Activated naive CD8-positive, alpha-beta T cell treated with anti-CD3 and anti-CD28 coated beads, Interleukin-2, amount 50 U/mL, for 24 hours (primary cell): ENCODE measurements at places on chromosomes 3 and 15.
A peak's percentile ranks its signal among the peaks of the same experiment; 100 is the strongest.

DNA sequence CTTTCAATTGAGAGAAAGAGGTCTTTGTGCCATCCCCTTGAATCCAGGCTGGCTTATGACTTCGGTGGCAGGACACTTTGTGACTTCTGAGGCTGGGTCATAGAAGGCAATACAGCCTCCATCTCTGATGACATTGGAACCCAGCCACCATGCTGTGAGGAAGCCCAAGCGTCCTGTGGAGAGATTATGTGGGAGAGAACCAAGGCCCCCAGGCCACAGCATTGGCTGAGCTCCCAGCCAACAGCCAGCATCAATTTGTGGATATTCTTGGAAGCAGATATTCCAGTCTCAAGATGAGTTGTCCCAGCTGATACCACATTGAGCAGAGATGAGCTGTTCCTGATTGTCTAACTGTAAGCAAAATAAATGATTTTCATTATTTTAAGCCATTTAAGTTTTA is 12.7 kb upstream of the XIRP1 start:
- DNase-seq, result no peak
- H3K4me3 ChIP-seq, result no peak overlapping the region
- no peaks in the 10 kb centered on the region for H3K36me3 ChIP-seq
- peaks cover 6% of the 10 kb centered on the region for H3K27me3 ChIP-seq
- H3K4me1 ChIP-seq, result peaks cover 15% of the 10 kb centered on the region

- no peak overlapping the region for H3K4me3 ChIP-seq
- no peak overlapping the region for H3K27ac ChIP-seq
- peaks cover 4% of the 10 kb centered on the region for H3K27me3 ChIP-seq
These were observed 5.1 kb downstream of the ABI3BP start for GRCh38 chr3:100988080-100988479.

DNA sequence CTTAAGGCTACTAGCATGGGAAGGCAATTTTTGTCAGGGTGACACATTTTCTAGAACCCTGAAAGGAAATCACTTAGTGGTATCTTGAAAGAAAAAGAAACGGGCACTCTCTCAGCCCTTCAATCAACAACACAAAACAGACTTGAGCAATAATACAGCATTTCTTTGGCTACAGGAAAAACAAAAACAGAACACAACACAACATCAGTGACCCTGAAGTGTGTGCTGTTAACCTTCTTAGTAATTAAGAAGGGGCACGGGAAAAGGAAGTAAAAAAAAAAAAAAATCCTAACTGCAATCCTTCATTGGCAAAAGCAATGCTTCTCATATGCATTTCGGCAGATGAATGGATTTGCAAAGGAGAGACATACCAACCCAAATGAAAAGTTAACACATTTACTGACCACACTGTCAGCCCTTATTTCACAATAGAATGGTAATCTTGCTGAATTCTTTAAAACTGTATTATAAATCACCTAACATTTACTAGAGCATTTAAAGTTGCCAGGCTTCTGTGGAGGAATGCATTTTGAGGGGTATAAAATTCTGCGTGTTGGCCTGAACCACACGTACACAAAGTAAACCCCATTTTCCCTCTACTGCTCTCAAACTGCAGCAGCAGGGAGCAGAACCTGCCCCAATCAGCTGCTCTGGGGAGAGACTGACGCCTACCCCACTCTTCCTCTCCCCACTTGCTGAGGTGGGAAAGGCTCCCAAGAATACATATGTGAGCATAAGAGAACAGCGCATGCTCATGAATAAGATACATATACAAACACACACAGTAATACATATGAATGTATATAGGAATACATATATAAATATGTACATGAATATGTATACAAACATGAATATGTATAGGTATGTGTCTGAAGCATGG is 198.5 kb downstream of the FOXP1 start:
- DNase-seq, result no peak
- no peaks in the 10 kb centered on the region for H3K27me3 ChIP-seq
- H3K4me3 ChIP-seq, result peak overlapping the region; percentile 49
- H3K27ac ChIP-seq, result peak overlapping the region; percentile 94
- peaks cover 13% of the 10 kb centered on the region for H3K36me3 ChIP-seq

DNA sequence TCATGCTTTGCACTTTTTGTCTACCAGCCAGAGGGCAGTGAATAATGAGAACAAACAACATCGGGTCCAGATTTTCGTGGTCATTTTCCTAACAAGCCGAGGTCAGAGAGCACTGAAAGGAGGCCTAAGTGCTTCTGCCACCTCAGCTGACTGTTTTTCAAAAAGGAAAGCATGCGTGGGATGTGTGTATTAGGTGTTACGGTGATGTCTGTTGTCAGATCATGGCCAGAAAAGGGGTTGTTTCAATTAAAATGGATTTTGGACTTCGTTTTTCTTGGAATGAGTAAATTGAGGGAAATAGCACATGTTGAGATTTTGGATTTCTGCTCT is 99.5 kb downstream of the APBA2 start:
- H3K4me3 ChIP-seq, result no peak overlapping the region
- peaks cover 3% of the 10 kb centered on the region for H3K36me3 ChIP-seq
- H3K27me3 ChIP-seq, result no peaks in the 10 kb centered on the region
- no peak for DNase-seq

DNA sequence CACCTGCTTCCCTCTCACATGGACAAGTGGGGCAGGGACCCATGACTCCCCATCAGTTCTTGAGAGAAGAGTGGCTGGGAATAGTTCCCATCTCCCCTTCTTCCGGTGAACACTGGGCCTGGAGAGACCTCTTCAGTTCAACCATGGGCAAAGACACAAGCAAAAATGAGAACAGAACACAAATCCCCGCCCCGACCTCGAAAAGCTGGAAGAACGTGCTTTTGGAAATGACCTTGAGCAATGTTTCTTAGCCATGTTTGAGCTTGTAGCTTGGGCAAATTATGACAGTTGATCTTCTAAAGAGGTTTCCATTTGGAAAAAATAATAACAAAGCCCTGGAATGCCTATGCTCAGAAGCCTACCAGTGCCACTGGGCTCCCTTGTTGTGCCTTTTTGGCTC is 59.0 kb downstream of the FAM174B start:
- H3K4me1 ChIP-seq, result peaks cover 2% of the 10 kb centered on the region
- no peaks in the 10 kb centered on the region for H3K36me3 ChIP-seq
- no peak for DNase-seq
- H3K4me3 ChIP-seq, result no peak overlapping the region
- H3K27ac ChIP-seq, result no peak overlapping the region

DNA sequence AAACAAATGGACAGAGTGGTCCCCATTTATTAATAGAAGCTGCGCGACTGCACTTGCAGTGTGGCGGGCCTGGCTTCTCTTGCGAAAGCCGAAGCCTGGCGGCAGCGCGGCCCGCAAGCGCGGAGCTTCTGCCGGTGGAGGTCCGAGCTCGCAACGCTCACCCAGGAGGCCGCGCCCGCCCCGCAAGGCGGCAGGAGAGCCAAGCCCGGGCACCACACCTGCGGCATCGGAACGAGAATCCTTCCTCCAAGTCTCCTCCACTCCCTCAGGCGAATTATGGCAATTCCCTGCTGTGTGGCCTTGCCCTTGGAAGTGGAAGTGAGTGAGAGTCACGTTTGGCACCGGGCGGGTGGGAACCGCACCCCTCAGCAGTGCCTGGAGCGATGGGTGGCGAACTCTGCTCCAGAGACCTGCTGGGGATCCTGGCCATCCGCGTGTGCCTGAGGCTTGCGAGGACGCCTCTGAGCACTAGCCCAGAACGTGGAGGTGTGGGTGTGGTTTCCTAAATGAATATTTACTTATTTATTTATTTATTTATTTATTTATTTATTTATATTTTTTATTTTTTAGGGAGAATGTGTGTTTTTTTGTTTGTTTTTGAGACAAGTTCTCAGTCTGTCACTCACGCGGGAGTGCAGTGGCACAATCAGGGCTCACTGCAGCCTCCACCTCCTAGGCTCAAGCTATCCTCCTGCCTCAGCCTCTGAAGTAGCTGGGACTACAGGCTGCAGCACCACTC is 133.7 kb upstream of the UBE2E1 start:
- H3K4me3 ChIP-seq, result no peak overlapping the region
- no peaks in the 10 kb centered on the region for H3K36me3 ChIP-seq
- no peak for DNase-seq
- H3K4me1 ChIP-seq, result no peaks in the 10 kb centered on the region
- H3K27me3 ChIP-seq, result peaks cover 16% of the 10 kb centered on the region
- H3K27ac ChIP-seq, result no peak overlapping the region

DNA sequence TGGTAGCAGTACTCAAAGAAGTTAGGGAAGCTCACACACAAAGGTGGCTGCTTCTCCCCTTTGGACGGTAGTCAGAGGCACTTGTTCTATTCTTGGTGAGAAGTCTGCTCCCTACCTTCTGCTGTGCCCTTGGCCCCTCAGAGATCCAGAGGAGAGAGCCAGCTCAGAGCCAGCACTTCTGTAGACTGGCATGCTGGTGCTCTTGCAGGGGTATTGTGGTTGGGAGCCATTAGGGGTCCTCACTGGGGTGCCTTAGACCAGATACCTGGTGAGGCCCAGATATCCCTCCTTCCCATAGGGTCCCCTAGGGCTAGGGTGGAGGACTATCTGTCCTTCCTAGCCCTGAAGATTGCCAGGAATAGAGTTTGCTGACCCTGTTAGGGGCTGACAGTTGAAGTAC is 140.6 kb downstream of the EEFSEC start:
- DNase-seq, result no peak
- H3K4me1 ChIP-seq, result peaks cover 45% of the 10 kb centered on the region
- H3K27ac ChIP-seq, result peak overlapping the region; percentile 55
- H3K27me3 ChIP-seq, result no peaks in the 10 kb centered on the region
- H3K4me3 ChIP-seq, result no peak overlapping the region
- H3K36me3 ChIP-seq, result peaks cover 32% of the 10 kb centered on the region

DNA sequence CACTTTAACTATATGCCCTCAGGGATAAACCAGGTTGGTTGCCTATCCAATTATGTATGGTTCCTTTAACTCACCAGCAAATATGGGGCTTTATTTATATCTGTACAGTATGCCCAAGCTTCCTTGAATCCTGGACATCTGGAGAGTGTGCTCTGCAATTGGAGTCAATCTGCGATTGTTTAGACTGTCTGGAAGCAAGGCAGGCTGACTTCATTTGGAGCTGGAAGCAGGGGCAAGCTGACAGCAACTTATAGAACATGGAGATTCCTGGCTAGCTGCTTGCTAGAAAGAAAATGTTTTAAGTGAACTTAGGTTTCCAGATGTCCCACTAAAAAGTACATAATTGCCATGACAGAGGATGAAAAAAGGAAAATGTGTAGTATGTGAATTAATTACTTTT is 63.7 kb upstream of the TPRG1 start:
- no peak for DNase-seq
- no peaks in the 10 kb centered on the region for H3K4me1 ChIP-seq
- no peaks in the 10 kb centered on the region for H3K36me3 ChIP-seq
- no peak overlapping the region for H3K27ac ChIP-seq

GRCh38 chr15:40911141-40911540 is 16.9 kb downstream of the VPS18 start:
- no peaks in the 10 kb centered on the region for H3K27me3 ChIP-seq
- no peak for DNase-seq
- no peaks in the 10 kb centered on the region for H3K36me3 ChIP-seq
- peaks cover 9% of the 10 kb centered on the region for H3K4me1 ChIP-seq
- H3K4me3 ChIP-seq, result no peak overlapping the region

- peak overlapping the region; percentile 0 for H3K4me3 ChIP-seq
- no peaks in the 10 kb centered on the region for H3K27me3 ChIP-seq
- DNase-seq, result no peak
- H3K27ac ChIP-seq, result peak overlapping the region; percentile 29
- peaks cover 38% of the 10 kb centered on the region for H3K36me3 ChIP-seq
These were observed 83.9 kb upstream of the MYO5C start for GRCh38 chr15:52379395-52380106.

GRCh38 chr3:65975032-65975431 is 63.7 kb downstream of the MAGI1 start:
- H3K27ac ChIP-seq, result no peak overlapping the region
- no peaks in the 10 kb centered on the region for H3K4me1 ChIP-seq
- DNase-seq, result no peak
- no peaks in the 10 kb centered on the region for H3K36me3 ChIP-seq
- no peak overlapping the region for H3K4me3 ChIP-seq

DNA sequence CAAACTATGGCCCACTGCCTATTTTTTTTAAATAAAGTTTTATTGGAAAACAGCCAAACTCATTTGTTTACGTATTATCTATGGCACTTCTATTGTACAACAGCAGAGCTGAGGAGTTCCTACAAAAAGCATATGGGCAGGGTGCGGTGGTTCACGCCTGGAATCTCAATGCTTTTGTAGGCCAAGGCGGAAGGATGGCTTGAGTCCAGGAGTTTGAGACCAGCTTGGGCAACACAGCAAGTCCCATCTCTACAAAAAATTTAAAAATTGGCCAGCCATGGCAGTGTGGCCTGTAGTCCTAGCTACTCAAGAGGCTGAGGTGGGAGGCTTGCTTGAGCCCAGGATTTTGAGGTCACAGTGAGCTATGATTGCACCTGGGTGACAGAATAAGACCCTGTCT is 142.3 kb downstream of the RORA start:
- no peaks in the 10 kb centered on the region for H3K36me3 ChIP-seq
- no peak overlapping the region for H3K4me3 ChIP-seq
- H3K4me1 ChIP-seq, result no peaks in the 10 kb centered on the region

DNA sequence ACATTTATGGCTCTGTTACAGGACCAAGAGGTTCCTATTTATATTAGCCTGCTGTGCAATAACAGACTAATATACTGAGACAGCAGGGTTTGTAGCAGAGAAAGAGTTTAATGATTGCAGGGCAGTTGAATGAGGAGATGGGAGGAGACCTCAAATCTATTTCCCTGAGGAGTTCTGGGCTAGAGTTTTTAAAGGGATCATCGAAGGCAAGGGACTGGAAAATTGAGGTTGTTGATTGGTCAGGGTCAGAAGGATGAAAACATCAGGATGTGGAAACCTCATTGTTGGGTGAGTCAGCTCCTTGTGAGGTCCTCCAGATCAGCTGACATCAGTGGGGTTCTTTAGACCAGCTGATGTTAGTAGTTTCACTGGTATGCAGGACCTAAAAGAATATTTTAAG is 60.6 kb upstream of the GOLGA8B start:
- H3K27ac ChIP-seq, result no peak overlapping the region
- H3K36me3 ChIP-seq, result no peaks in the 10 kb centered on the region
- DNase-seq, result no peak
- peaks cover 18% of the 10 kb centered on the region for H3K27me3 ChIP-seq
- no peaks in the 10 kb centered on the region for H3K4me1 ChIP-seq

GRCh38 chr15:101264011-101264410 is 12.2 kb upstream of the CHSY1 start:
- H3K4me1 ChIP-seq, result peaks cover 5% of the 10 kb centered on the region
- H3K36me3 ChIP-seq, result peaks cover 3% of the 10 kb centered on the region
- H3K27me3 ChIP-seq, result no peaks in the 10 kb centered on the region

GRCh38 chr15:75835990-75836958 is 7.0 kb upstream of the UBE2Q2 start:
- no peak overlapping the region for H3K27ac ChIP-seq
- H3K4me3 ChIP-seq, result no peak overlapping the region
- H3K27me3 ChIP-seq, result no peaks in the 10 kb centered on the region

DNA sequence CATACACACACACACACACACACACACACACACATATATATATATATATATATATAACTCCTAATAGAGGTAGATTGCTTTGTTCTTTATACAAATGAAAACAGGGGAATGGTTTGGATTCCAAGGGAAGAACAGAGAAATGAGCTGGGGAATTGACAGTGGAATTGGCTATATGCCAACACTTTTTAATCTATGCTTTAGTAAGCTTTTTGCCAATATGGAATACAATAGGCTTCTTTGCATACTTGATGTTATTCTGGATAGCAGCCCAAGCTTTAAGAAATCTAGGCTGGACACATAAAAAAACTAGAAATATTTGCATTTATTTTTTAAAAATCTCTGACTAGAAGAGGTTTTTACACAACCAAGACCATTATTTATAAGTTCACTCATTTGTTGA is 334.2 kb upstream of the MDFIC2 start:
- H3K4me3 ChIP-seq, result no peak overlapping the region
- H3K4me1 ChIP-seq, result peaks cover 3% of the 10 kb centered on the region
- DNase-seq, result no peak
- H3K27me3 ChIP-seq, result peaks cover 9% of the 10 kb centered on the region

GRCh38 chr3:189586941-189587663 is 44.1 kb upstream of the TP63 start:
- H3K27ac ChIP-seq, result peak overlapping the region; percentile 44
- H3K27me3 ChIP-seq, result peaks cover 2% of the 10 kb centered on the region
- H3K36me3 ChIP-seq, result no peaks in the 10 kb centered on the region
- no peak overlapping the region for H3K4me3 ChIP-seq
